NCI-H1417 treated with DMSO at 0.1 percent for 48 hours (cell line): ENCODE measurements at places on chromosomes 11 and 22.

DNA sequence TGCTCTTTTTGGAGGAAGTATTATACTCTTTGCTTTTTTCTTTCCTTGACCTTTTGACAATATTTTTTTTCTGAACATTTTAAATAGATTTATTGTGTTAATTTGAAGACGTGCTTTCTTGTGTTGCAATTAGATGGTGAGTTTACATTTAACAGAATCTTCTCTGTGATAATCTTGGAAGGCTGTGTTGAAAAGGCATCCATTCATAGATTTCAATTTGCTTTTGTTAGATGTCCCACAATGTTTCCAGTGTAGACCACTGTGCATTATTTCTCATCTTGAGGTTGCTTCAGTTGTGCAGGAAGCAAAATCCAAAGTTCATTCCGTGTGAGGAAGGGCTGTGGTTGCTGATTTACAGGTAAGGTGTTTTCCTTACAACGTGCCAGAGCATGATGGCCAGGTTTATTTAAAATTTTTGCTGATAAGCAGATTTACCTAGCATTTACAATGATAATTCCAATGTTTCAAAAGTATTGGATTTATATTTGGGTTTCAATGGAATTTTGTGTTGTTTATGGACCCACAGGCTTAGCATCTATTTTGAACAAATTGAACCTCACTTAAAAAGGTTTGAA lies 4.1 kb upstream of the OR5J2 start:
- no peak for DNase-seq

GRCh38 chr11:12803086-12803826 lies 129.0 kb downstream of the TEAD1 start:
- no peak for DNase-seq

GRCh38 chr11:68843052-68843561 lies 1.4 kb upstream of the CPT1A start:
- no peak for DNase-seq

- no peak for DNase-seq
Measured at GRCh38 chr11:73252577-73253191, 19.5 kb upstream of the P2RY6 start.

DNA sequence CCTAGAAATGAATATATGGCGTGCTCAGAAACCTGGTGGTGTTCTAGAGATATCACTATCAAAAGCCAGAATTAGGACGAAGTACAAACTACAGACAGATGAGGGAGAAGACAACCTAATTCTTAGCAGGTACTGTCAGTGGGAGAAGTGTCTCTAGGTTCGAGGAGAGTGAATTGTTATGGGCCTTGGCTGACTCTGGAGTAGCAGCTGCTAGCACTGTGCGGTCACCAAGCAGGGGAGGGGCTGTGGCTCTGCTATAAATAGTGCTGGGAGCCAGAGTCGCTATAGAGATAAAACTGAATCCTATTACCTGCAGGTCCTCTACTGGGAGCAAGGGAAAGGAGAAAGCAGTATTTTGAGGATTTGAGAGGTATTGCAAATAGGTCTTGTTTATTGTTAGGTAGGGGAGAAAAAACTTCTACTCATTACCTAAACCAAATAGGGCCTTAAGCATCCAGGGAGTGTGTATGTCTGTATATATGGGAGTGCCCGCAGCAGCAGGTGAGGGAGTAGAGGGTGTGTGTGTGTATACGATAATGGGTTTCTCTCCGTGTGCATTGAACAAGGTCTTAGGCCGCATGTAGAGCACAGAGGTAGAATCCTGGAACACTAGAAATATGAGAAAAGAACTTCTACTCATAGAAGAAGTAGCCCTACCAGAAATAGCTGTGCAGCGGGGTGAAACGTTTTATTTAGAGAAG lies 2.2 kb downstream of the MADD start:
- DNase-seq, result no peak
